ENCODE measurements at places on chromosomes 1 and 21. TPM values are rescaled to one million over a fixed set of nuclear protein-coding genes. Genes with fewer than 3 reads are reported as not detected.

C1QB gene
- total RNA-seq: not detected

IFFO2 gene
- total RNA-seq: 29.0 TPM

TFF2 gene
- not detected for total RNA-seq

CFAP74 gene
- total RNA-seq: not detected

HMGCS2 gene
- not detected for total RNA-seq

CHIT1 gene
- total RNA-seq: 0.75 TPM

KRTAP19-1 gene
- not detected for total RNA-seq

GJB5 gene
- not detected for total RNA-seq

ELOA gene
- total RNA-seq: 27.6 TPM

ADIPOR1 gene
- 58.8 TPM for total RNA-seq

OR2W3 gene
- not detected for total RNA-seq

KCNT2 gene
- total RNA-seq: not detected

PPIAL4G gene
- total RNA-seq: 2.6 TPM

HCN3 gene
- total RNA-seq: 4.1 TPM

ARHGAP30 gene
- total RNA-seq: 233 TPM

OPRD1 gene
- not detected for total RNA-seq

PTPN22 gene
- total RNA-seq: 26.6 TPM

PCP4L1 gene
- not detected for total RNA-seq

RGS4 gene
- not detected for total RNA-seq

TMEM82 gene
- not detected for total RNA-seq

BGLAP gene
- 7.8 TPM for total RNA-seq

GJB3 gene
- not detected for total RNA-seq

GNAT2 gene
- not detected for total RNA-seq

PODN gene
- not detected for total RNA-seq

FCRLB gene
- 1.1 TPM for total RNA-seq

MFN2 gene
- total RNA-seq: 47.1 TPM

LMOD1 gene
- not detected for total RNA-seq

GPR25 gene
- not detected for total RNA-seq

FMO5 gene
- total RNA-seq: 0.91 TPM

CFHR4 gene
- total RNA-seq: not detected

MRPL24 gene
- total RNA-seq: 56.9 TPM

MCOLN2 gene
- total RNA-seq: 3.7 TPM

TINAGL1 gene
- not detected for total RNA-seq

KCNE1 gene
- total RNA-seq: 0.23 TPM

TRIM58 gene
- 0.14 TPM for total RNA-seq

CCDC30 gene
- total RNA-seq: 5.4 TPM

ADARB1 gene
- 36.9 TPM for total RNA-seq

LORICRIN gene
- total RNA-seq: not detected

KPNA6 gene
- total RNA-seq: 66.4 TPM

SLC19A1 gene
- total RNA-seq: 10.2 TPM

FYB2 gene
- total RNA-seq: not detected

SYT14 gene
- total RNA-seq: not detected

TRAF3IP3 gene
- total RNA-seq: 701 TPM

MATN1 gene
- 0.47 TPM for total RNA-seq

TNNI3K gene
- total RNA-seq: not detected

USH2A gene
- not detected for total RNA-seq

C1orf185 gene
- total RNA-seq: not detected

NBPF20 gene
- total RNA-seq: 3.8 TPM

LZIC gene
- 28.8 TPM for total RNA-seq

HSD11B1 gene
- not detected for total RNA-seq

TNFSF18 gene
- total RNA-seq: not detected

CD101 gene
- total RNA-seq: not detected

THEM5 gene
- total RNA-seq: not detected

SLFNL1 gene
- 0.47 TPM for total RNA-seq

Data from naive thymus-derived CD8-positive, alpha-beta T cell (primary cell).